ENCODE measurements at places on chromosomes 6 and 20.

DNA sequence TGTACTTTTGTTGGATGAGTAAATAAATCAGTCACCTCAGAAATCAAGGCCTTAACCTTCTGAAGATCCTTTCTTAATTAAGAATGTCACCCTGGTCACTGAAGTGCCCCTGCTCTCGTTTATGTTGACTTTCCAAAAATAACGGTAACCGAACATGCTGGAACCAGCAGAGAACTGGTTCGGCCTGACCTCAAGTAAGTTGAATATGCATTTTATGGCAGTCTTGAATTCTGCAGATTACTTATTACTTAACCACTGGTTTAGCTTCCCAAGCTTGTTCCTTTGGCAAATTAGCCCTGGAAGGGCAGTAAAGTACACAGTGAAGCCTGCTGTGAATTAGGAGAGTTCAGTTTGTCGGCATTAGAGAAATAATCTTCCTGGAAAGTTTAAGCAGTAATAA lies 12.2 kb downstream of the MAPRE1 start:
- no peak for DNase-seq

- no peak for DNase-seq
Observed at GRCh38 chr6:21840428-21840827, 246.9 kb downstream of the SOX4 start.

- no peak for DNase-seq
Observed at GRCh38 chr6:161835500-161836215, 561.8 kb upstream of the AGPAT4 start.

DNA sequence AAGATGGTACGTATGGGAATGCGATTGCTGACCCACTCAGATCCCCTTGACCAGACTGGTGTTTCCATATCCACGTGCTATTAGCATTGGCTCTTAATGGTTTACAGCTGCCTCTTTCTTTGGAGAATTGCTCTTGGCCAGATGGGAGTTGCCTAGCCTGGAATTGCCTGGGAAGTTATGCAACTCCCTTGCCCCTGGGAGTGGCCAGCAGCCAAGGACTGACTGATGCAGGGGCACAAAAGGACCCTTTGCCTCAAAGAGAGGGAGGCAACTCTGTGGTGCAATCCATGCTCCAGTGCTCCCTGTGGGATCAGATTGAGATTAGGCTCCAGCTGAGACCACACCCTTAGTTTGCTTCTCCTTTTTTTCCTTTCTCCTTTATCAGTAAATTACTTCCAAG lies 203.5 kb upstream of the JAG1 start:
- DNase-seq: no peak

DNA sequence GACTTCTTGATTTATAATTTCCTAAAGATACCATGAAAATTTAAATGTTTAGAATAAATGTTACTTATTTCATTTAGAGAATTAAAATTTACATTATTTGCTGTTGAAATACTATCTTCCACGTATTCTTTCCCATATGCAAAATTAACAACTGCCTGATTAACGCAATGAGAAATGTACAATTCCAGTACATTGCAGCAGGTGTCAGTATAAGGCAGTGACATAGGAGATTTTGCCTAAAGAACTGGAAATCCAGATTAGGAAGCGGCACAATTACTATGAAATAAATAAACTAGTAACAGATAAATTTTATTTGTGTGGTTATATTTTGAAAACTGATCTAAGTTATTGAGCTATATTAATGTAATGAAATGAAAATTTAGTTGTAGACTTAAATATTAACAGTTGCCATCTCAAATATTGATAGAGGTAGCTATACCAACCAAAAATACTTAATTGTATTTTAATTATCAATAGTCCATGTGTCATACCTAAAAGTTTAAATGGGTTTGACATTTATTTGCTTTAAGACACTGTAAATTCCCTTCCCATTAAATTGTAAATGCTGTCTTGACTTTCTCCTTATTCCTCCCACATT lies 300.2 kb downstream of the UTRN start:
- DNase-seq: peak; percentile 35

DNA sequence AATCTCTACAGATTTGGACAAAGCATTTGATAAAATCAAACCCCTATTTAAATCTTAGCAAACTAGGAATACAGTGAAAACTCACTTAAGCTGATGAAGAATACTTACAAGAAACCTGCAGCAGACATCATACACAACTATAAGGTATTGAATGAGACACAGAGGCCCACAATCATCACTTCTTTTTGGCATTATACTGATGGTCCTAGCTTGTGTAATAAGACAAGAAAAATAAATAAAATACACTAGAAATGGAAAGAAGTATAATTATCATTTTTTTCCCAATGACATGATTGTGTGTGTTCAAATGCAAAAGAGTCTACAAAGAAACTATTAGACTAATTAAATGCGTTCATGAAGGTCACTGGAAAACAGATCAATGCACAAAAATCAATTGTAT lies 8.8 kb upstream of the OR2B6 start:
- DNase-seq: no peak

DNA sequence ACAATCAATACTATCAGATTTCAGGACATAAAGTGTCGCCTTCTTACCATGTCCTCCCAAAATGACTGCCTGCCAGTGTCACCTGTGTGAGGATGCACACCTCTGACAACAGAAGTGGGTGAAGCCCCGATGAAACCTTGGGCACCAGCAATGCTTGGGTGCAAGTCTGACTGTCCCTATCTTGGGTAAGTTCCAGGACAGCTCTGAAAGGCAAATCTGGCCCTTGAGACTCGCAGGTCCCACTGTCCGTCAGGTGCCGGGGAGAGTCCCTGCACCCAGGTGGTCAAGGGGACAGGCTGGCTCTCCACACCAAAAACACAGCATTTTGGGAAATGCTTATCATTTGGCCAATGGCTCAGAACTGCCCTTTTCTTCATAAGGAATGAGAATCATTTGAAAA lies 43.3 kb downstream of the EZR start:
- no peak for DNase-seq

GRCh38 chr6:109460161-109460829 lies 4.7 kb upstream of the MICAL1 start:
- DNase-seq: no peak

DNA sequence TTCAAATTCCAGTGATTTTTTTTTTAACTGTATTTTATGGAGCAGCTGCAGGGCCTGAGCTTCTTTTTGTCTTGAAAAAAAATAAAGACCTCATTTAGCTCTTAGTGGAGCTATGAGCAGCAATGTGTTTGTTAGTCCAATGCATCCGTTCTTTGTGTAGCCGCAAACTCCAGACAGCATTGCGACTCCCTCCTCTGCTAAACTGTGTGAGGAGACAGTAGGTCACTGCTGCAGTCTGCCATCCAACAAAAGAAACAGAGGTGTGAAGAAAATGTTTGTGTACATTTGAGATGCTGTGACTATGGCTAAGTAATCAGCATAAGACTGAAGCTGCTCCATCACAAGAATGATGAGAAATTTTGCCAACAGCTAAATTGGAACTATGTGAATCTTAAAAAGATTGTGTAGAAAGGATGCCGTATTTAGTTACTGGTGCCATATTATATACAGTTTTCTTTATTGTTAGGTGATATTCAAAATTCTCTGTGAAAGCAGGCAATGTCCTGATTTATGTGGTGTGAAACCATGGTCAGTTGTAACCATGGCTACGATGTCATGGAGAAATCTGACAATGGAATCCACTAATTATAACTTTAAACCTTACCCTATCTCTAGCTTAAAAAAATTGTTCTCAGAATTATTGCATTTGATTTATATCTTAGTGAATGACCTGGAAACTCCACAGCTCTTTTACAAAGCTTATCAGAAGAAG lies 428.8 kb upstream of the EPHA7 start:
- DNase-seq: no peak

DNA sequence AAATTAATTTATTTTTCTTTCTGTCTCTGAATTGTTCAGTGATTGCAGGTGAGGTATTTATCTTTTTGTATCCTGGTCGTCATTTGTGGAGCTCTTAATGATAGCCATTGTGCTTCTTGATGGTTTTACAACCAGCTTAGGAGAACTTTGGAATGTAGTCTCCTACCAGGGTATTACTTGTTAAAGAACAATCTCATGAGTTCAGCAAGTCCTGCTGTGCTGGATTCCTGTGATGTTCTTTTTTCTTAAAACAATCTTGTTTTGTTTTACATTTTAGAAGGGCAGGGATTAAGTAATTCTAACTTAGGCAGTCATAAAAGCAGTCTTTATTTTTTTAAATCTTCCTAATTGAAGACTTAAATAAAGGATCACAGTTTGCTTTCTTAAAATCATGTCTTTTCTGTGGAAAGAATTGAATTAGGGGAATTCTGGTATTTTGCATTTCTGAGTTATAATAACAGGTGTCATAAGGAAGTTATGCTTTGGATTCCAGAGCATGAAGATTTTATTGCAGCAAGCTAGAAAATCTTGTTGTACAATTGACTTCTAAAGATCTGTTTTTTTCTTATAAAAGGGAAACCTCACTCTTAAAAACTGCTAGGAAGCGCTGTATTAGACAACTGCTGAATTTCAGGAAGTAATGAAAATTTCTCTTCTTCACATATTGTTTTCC lies 23.7 kb downstream of the RIOK1 start:
- DNase-seq: no peak

GRCh38 chr6:43774776-43775534 lies 4.9 kb downstream of the VEGFA start:
- DNase-seq: peak; percentile 36

- DNase-seq: no peak
Observed at GRCh38 chr20:44448753-44449546, 26.7 kb upstream of the TTPAL start.

GRCh38 chr6:114090626-114091025 lies 119.7 kb upstream of the HDAC2 start:
- no peak for DNase-seq

- no peak for DNase-seq
Observed at GRCh38 chr6:142342986-142343385, 41.2 kb downstream of the ADGRG6 start.

DNA sequence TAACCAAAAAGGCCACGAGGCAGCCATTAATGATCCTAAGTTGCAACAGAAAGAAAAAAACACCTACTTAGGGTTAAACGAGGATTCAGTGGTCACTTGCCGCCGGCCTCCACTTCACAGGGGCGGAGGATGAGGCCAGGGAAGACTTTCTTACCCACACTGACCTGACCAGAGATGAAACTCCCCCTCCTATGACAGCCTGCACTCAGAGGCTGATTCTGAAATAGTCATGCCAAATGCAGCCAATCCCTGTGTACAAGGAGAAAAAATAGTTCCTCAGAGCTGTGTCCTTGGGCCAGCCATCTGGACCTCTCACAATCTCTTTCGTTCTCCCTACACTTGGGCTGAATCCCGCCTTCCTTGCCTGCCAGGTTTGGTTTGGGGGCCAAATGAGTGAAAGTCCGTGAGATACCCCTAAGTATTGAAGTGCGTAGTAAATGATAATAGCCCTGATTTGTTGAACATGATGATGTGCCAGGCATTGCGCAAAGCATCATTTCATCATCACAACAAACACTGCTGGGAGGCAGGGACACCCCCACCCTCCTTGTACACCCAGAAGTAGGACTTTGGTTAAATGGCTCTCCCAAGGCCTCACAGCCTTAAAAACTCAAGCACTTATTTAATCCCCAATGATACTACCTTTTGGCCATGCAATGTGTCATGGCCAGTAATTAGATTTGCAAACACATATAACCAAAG lies 3.2 kb upstream of the IRF4 start:
- DNase-seq: no peak

- DNase-seq: no peak
Observed at GRCh38 chr20:1252416-1252815, 13.7 kb upstream of the SNPH start.

GRCh38 chr20:61731363-61732181 lies 334.1 kb downstream of the TAF4 start:
- DNase-seq: no peak

GRCh38 chr6:130947464-130947863 lies 115.6 kb downstream of the EPB41L2 start:
- no peak for DNase-seq

DNA sequence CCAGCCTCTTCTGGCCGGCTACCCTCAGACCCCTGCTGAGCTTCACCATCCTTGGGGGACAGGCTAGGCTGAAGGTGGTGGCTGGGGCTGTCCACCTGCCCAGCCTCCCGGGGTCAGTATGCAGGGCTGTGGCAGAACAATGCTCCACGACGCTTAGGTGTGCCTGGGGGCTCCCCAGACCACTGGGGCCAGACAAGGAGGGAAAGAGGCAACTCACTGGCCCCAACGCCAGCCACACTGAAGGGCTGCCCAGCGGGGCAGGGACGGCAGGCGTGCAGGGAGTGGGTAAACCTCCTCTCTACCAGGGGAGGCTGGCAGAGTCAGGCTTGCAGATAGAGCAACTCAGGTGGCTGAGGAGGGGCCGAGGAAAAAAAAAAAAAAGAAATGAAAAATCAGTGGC lies 11.5 kb upstream of the UBE2V1 start:
- DNase-seq: no peak

DNA sequence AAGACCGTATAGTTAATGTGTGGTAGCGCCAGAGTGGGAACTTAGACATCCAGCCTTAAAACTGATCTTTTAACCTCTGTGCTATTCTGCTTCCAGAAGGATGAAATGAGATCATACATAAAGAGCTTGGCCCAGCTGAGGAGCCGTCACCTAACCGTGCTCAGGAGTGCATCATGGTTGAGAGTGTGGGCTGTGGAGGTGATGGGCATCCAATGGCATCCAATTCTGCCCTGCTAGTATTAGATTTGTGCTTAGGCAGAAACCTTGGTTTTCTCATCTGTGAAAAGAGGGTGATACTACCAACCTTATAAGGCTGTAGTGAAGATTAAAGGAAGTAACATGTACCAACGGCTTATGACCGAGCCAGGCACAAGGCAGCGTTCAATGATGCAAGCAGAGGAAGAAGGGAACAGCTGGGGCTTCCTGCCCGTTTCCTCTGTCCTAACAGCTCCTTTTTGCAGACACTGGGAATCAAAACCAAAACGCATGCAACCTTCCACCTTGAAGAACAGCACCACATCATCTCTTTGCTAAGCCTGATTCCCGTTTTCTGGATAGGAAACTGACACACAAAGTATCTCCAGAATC lies 1.3 kb downstream of the SLC22A16 start:
- DNase-seq: no peak

DNA sequence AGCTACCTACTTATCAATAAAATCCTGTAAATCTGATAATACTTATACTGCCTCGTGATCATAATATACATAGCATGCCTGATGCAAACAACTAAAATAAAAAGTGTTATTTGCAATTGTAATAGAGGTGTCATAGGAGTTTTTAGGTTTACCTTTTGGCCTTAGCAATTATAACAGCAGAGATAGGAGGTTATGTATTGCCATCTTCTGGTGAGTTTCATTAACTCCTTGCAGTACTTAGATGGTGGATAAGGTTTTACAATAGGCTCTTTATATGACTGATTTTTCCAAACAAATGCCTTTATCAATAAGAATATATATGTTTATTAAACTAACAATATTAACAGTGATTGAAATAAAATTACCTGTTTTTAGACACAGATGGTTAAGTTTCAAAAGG lies 27.8 kb upstream of the MYCT1 start:
- DNase-seq: no peak

All from CD4-positive, alpha-beta T cell treated with Interleukin-4 for 4 hours (primary cell).